Left lobe of liver (tissue), 2 donors: ENCODE measurements at places on chromosomes 12 and 14.
A peak's percentile ranks its signal among the peaks of the same experiment; 100 is the strongest.

- DNase-seq = no peak
Measured at GRCh38 chr14:22230517-22230916, 358.5 kb downstream of the DAD1 start.

DNA sequence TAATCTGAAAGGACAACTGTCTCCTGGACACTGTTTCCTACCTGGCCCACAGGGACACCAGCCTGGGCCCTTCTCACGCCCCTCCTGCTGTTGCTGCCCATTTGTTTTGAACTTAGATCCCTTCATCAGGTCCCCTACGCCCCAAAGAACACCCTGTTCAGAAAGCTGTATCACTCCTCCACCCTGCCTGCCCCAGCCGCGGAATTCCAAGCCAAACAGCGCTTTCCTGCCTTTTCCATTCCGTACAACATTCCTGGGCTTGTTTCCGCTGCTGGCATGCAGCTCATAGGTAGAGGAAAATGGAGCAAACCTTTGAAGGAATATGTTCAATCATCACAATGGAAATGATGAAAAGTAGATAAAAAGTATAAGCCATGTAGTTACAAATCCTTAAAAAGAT lies 12.8 kb upstream of the GSG1 start:
- no peak for DNase-seq

DNA sequence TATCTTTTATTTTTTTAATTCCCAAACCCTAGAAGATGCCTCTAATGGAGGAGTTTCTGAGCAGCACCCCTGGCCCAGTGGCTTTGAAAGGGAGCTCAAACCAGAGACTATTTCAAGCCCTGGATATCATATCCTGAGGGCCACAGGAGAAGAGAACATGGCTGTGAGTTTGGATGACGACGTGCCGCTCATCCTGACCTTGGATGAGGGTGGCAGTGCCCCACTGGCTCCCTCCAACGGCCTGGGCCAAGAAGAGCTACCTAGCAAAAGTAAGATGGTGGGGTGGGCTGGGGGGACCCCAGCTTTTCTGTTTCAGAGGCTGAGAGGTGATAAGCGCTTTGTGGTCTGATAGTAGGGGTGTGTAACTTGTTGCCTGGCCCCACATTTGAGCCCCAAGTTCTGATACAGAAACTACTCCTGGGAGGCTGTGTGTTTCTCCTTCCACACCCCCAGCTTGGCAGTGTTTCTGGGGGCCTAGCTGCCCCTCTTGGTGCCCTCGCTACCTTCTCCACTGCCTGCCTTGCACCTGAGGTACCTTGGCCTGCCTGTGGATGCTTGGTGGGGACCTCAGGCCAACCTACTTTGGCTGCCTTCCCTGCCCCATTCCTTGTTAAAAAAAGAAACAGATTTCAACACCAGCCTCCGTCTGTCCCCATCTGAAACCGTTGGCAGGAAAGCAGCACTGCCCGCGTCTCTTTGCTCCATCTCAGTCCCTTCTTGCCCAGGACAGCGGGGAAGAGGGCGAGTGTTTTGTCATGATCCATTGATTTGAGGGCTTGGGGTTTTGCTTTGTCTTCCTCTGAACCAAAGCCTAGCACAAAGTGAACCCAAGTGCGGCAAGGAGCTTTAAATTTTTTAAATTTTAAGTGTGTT lies 5.7 kb downstream of the TPCN1 start:
- DNase-seq = no peak

DNA sequence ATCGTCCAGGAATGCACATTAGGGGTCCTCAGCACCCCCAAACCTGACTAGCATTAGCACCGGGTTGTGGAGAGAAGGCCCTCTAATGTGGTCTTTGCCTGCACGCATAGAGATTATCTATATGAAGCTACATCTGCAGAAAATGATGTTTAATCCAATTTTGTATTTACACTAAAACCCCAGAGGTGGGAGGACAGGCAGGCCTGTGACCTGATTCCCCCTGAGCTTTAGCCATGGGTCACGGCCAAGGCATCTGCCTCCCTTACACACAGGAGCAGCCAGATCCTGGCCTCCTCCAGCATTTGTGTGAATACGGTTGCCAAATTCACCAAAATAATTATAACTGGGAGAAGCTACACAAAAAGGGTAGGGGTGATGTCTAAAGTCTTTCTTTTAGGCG lies 7.0 kb downstream of the APOLD1 start:
- DNase-seq = no peak

- DNase-seq = no peak
Measured at GRCh38 chr12:104649921-104650320, 193.2 kb downstream of the CHST11 start.

GRCh38 chr14:61196792-61197191 lies 84.3 kb downstream of the TMEM30B start:
- no peak for DNase-seq

DNA sequence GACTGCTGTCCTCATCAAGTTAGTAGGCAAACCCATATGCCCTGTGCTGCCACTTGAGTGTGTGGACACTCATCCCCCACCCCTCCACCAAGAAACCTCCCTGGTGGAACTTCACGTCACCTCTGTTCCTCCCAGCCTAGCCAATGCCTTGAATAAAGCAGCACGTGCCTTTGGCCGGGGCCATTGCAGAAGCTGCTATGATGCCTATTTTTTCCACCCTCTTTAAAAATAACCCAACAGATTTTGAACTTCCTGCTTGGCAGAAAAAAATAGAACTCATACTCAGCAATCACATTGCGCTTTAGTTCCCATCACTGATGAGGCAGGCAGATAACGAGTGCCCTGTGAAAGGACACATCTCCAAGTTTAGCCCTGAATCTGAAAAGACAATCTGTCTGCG lies 23.1 kb upstream of the PWP1 start:
- no peak for DNase-seq

DNA sequence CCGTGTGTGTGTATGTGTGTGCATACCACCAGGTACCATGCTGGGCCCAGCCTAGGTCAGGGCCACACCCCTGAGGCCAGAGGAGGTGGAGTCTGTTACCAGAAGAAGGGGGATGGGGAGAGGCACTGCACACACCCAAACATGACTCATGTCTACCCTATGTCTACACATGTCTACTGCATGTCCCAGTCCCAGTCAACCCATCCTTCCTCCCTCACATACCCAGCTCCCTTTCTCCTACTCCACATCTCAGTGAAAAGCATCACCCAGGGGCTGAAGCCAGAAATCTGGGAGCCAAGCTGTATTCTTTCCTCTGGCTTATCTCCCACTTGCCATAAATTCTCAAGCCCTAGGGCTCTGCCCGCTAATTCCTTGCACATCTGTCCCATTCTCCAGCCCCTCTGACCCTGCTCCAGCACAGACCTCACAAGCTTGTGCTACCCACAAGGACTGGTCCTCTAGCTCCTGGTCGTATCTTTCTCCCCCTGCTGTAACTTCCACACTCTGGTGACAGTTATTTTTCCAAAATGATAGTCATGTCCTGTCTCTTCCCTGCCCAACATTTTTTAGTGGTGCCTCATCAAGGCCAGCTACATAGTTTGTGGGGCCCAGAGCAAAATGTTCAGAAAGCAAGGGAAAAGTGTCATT lies 18.0 kb upstream of the APPL2 start:
- no peak for DNase-seq

DNA sequence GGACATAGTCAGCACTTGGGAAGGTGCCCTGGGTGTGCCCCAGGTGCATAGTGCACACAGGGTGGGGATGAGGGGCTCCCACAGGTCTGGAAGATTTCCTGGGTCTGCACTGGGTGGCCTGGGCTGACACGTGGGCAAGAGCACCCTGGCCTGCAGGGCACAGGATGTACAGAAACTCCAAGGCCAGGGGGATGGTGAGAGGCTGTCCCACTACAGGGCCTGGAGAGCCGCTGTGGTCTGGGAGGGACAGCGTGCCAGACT lies 35.8 kb upstream of the PPP1R13B start:
- DNase-seq = no peak

- no peak for DNase-seq
Measured at GRCh38 chr12:131013118-131013517, 59.4 kb downstream of the ADGRD1 start.

- DNase-seq = no peak
Measured at GRCh38 chr12:25884920-25885234, 73.6 kb upstream of the RASSF8 start.

- DNase-seq = no peak
Measured at GRCh38 chr12:92396647-92397252, 251.1 kb upstream of the BTG1 start.

- DNase-seq = peak; percentile 16
Measured at GRCh38 chr14:68777644-68778043, 15.2 kb downstream of the ZFP36L1 start.

- no peak for DNase-seq
Measured at GRCh38 chr14:72726444-72726843, 167.5 kb downstream of the DPF3 start.

DNA sequence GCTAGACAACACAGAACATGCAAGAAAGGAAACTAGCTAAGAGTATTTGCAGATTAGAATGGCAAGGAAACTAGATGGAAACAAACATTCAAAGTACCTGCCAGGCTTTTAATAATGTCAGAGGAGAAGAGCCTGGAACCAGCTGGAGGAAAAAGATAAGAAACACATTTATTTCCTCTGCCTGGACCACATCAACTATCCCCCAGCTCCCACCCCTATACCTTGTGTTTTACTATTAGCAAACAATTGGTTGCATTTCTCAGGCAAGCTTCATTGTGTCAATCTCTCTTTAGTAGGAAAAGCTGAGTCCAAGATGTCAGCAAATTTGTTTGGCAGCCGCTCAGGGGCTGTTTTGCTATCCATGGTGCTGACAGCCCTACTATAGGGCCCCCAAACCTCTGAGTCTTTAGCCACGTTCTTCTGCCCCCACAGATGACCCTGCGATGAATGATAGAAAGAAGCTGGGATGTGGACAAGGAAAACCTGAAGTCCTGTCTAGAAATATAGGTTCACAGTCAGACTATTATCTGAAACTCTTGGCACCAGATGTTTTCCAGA lies 11.6 kb upstream of the SYNDIG1L start:
- DNase-seq = no peak
